ENCODE measurements at places on chromosomes 2 and 18. TPM values are rescaled to one million over a fixed set of nuclear protein-coding genes. Genes with fewer than 3 reads are reported as not detected.

GRCh38 chr2:232310121-232310520 is 68.4 kb upstream of the ALPP start:
- no peak for DNase-seq

DNA sequence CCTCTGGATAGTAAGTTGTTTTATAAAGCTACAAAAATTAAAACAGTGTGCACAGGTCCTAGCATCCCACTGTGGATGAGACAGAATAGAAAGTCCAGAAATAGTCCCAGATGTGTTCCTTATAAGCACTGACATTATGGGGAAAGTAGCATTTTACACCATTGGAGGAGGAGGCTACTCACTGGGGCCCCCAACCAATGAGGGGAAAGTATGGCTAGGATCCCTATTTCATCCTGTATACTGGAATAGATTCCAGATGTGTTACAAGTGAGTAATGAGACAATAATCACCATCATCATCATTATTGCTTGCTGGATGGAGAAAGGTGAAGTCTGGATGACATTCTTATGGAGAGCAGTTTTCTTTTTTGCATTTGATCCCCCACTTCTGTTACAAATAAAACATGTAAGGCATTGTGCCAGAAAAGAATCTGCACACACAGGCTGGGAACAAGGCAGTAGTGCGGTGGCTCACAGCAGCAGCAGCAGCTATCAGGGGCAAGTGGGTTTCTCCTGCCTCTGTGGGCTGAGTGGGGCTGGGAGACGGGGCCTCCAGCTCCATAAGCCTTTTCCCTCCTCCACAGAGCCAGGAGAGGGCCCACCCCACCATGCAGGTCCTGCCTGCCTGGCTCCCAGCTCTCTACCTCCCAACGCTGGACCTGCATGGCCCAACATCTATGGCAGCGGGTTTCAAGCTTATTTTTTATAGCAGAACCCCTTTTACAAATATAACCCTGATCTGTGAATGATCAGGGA is 5.0 kb downstream of the ARID5A start:
- no peak for DNase-seq

DNA sequence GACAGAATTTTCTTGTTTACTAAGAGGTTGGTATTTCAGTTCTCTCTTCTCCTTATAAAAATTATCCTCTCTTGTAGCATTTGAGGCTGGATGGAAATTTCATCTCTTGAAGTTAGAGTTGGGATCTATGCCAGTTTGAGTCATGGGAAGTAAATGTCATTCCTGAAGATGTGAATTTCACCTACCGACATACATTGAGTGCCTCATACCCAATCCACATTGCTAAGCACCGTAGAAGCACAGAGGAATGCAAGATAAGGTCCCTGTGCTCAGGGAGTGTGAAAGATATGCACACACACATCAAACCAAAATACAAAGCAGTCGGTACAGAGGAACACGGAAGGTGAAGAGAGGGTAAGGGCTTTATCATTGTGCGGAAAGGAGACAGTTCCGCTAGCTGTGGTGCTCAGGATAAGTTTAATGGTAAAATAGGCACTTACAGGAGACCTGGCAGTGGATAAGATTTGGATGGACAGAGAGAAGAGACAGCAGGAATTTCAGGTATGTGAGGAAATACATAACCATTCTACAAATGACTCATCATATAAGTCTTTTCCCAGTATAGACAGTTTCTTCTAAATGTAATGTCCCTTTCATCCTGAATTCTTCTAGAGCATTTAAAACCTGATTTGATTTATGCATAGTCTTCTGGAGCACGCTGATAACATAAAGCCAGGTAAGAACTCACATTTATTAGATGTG is 205.3 kb upstream of the ST6GAL2 start:
- DNase-seq = no peak

DNA sequence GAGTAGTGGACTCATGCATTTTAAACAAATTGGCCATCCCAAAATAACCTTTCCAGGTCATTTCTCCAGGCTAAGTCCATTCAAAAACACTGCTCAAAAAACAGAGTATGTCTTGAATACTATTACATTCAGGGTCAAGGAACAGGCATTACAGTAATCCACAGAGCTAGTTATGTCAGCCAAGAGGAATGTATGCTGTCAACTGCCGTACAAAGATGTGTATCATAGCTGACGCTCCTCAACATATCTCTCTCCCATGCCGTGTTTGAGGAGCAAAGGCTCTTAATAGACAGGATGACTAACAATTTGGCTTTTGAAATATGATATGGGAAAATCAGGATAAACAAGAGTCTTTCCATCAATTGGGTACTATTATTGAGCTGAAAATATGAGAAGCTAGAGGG is 68.8 kb upstream of the KCTD1 start:
- DNase-seq = no peak

GRCh38 chr2:237625216-237625705 is 2.1 kb upstream of the LRRFIP1 start:
- peak; percentile 33 for DNase-seq

- no peak for DNase-seq
These were observed 69.7 kb downstream of the FHOD3 start for GRCh38 chr18:36366994-36367839.

- DNase-seq = no peak
These were observed 14.5 kb downstream of the NAB1 start for GRCh38 chr2:190663348-190663747.

DNA sequence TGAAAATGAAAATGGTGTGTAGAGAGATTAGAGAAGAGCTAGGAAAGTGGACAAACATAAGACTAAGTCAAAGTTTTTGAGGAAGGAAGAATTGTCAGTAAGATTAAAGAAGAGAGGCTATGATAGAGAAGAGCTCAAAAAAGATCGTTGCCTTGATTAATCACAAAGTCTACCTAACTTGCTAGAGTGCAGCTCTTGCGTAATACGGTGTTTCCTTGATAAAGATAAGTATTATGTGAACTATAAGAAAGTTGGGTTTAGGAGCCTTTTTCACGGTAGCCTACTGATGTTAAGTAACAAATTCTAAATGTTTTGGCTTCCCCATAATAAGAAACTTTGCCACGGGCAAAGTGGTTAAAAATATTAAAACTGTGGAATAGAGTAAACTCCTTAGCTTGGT is 226.4 kb upstream of the NRXN1 start:
- no peak for DNase-seq

GRCh38 chr18:77087393-77088141 is 45.0 kb downstream of the MBP start:
- peak; percentile 62 for DNase-seq

The WDR75 gene
- 49.9 TPM for total RNA-seq
